ENCODE measurements at places on chromosomes 2 and 18. TPM values are rescaled to one million over a fixed set of nuclear protein-coding genes. Genes with fewer than 3 reads are reported as not detected.
A peak's percentile ranks its signal among the peaks of the same experiment; 100 is the strongest.

- no peaks in the 10 kb centered on the region for H3K36me3 ChIP-seq
- H3K4me3 ChIP-seq: no peak overlapping the region
- no peak overlapping the region for H3K27ac ChIP-seq
Observed at GRCh38 chr2:49950646-49951045, 796.3 kb upstream of the FSHR start.

The TMEFF2 gene
- total RNA-seq: 1.4 TPM

DNA sequence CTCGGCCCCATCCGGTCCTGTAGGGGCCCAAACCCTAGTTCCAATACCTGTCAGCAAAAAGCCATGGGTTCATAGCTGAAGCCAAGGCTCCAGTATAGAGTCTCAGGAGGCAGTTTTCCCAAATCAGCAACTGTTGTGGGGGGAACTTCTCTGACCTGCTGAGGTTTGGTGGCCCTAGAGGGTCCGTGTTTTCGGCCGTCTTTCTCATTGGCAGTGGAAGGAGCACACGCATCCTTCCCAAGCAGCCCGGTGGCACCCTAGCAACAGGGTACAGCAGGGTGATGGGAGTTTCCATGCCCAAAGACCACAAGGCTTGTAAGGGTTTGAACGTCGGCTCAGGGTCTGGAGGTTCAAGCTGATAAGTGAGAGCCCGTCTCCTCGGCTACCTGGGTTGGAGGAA, 6.6 kb downstream of the FOSL2 start:
- DNase-seq: no peak
- no peak overlapping the region for H3K4me3 ChIP-seq
- no peak overlapping the region for H3K27ac ChIP-seq

GRCh38 chr2:196046123-196046917, 22.3 kb downstream of the DNAH7 start:
- no peak overlapping the region for H3K27ac ChIP-seq
- DNase-seq: peak; percentile 67
- H3K4me1 ChIP-seq: 0 out of 2 replicates have a peak, but pooled peaks cover 2% of the 10 kb centered on the region
- H3K36me3 ChIP-seq: no peaks in the 10 kb centered on the region

DNA sequence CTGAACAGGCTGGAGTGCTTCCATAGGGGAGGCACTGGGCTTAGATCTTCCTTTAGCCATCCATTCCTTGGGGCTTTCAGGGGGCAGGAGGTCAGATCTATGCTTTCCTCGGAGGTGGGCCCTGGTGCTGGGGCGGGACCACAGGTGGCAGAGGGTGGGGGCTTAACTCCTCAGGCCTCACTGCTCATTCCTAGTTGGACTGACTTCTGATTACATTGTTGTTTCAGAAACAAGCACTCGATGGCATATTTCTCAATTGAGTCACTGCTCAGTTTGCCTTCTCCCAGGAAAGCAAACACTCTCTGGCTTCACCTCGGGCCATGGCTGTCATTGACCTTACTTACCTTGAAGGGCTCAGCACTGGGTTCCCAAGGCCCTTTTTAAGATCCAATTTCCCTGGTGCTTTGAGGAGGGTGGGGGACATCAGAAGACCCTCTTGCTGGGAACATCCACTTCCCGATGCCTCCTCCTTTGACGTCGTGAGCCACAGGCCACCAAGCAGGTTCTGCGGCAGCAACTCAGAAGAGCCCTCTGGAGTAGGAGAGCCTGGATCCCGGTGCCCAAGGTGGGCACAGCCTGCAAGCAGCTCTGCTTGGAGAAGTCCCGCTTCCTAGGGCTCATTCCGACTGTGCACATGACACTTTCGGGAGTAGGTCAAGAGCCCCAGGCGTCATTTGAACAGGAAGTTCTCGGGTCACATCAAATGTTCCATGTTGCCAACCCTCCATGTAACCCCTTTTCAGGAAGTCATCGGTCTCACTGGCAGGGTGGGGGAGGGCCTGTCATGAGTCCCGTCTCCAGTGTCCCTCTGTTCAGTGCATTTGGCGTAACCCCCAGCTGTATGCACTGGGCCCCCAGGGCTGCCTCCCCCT, 40.6 kb downstream of the SDC1 start:
- no peak overlapping the region for H3K27ac ChIP-seq
- H3K4me1 ChIP-seq: peaks cover 21% of the 10 kb centered on the region
- no peaks in the 10 kb centered on the region for H3K36me3 ChIP-seq
- H3K4me3 ChIP-seq: no peak overlapping the region
- H3K27me3 ChIP-seq: no peaks in the 10 kb centered on the region

DNA sequence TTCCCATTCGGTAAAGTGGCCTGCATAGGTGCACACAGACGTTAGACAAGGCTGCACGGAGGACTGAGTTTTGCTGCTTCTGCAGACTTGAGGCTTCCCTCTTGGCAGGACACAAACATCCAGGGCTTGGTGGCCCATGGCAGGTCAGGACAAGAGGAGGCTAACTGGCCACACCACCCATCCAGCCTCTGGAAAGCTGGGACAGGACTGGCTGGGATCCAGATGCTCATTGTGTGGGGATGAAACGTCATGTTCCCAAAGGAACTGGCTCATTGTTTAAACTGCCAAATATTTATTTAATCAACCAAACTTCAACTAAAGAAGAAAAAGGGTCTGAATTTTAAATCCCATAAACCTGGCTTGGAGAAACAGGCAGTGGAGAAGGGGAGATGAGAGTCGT, 239.1 kb upstream of the EPAS1 start:
- no peaks in the 10 kb centered on the region for H3K36me3 ChIP-seq
- H3K4me3 ChIP-seq: no peak overlapping the region
- no peaks in the 10 kb centered on the region for H3K27me3 ChIP-seq
- DNase-seq: no peak

DNA sequence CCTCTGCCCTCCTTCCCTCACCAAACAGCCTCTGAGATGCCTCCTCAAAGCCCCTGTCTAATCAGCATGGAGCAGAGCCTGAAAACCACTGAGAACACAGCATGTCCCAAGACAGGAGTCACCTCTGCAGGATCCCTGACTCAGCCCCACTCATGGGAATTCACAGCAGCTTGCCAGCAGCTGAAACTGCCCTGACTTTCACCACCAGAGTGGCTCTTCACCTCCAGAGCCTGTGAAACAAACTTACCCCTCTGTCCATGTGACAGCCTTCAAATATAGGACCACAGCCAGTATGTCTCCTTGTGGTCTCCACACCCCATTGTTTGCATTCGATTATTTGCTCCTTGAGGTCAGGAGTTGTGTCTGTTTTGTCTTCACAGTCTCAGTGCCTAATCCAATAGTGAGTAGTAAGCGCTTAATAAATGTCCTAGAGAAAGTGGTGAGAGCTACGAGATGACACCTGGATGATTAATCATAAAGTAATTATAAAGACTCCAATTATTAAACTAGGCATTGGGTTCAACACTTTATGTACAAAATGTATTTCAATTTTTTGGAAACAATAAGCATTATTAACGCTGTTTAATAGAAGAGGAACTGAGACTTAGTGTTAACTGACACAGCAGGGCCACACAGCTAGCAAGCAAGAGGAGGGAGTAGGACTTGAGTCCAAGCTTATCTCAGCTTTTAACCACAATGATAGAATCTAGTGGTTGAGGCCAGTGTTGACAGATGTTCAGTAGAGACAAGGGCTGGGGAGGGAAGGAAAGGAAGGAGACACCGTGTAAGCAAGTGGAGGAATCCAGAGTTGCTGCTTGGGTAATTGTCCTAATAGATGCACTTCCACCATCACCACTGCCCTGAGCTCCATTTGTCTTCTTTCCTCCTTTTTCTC, 358.7 kb upstream of the TNP1 start:
- no peak overlapping the region for H3K4me3 ChIP-seq
- H3K27ac ChIP-seq: peak overlapping the region; percentile 54
- peak; percentile 87 for DNase-seq

Data from IMR-90 (cell line).